ENCODE measurements at places on chromosomes 7 and 10. TPM values are rescaled to one million over a fixed set of nuclear protein-coding genes. Genes with fewer than 3 reads are reported as not detected.

GRCh38 chr10:110311357-110311949 is 6.7 kb upstream of the SMNDC1 start:
- peak; percentile 57 for DNase-seq

- no peak for DNase-seq
Observed at GRCh38 chr10:122515588-122516231, 44.8 kb upstream of the DMBT1 start.

GRCh38 chr10:6195376-6195775 is 7.4 kb upstream of the PFKFB3 start:
- DNase-seq = peak; percentile 54

DNA sequence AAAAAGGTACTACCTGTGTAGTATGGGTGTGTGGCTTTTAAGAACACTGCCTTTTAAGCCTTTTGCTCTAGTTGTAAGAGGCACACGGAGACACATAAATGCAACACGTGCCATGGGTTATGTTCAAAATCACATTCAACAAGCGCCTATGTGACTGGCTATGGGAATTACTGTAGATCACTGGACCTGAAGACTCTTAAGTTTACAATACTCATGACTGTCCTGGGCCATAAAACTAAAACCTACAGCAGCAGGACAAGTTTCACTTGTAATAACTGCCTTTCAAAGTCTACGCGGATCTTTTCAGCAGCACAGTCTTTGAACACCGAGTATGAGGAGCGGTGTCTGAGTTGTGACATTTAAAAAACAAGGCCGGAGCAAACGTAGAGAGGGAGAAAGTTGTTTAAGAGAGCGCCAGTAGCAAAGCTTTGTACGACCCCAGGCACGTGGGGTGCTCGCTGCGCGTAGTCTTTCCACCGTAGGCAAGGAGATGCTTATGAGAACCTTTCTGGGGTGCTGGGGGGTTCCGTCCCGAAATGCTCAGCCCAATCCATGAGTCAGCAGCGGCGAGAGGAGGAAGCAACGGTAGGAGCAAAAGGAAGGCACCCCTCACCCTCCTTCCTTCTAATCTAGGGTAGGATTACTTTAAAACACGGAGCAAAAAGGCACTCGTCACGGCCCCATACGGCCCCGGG is 662 bp downstream of the DNAJC2 start:
- no peak for DNase-seq

DNA sequence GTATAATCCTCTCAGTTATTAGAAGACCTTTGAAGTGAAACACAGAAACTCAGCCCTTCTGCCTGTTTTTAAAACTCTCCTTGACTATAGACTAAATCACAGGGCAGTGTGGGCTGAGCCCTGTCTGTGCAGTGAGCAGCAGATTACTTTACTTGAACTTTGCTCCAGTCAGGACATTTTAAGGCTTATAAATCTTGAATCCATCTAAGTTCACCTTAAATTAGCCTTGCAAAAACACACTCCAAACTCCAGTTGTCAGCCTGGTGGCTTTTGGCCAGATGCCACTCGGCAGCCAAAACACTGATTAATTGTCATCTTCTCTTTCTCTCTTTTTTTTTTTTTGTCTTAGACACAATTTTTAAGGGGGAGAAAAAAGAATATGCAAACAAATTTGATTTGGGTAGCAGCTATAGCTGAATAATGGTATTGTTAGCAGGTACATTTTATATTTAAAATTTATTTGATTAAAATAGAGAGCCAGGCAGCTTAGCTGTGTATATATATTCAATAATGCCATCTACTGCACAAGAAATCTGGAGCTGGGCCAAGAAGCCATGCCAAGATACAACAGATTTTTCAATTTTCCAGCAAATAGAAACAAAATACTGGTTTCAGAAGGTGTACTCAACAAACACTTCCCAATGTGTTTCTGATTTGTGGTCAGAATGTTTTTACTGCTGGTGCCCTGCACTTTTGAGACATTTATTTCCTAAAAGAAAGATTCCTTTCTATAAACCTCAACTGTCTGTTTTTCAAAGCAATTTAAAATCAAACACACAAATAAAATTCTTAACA is 247.7 kb downstream of the TFEC start:
- no peak for DNase-seq

DNA sequence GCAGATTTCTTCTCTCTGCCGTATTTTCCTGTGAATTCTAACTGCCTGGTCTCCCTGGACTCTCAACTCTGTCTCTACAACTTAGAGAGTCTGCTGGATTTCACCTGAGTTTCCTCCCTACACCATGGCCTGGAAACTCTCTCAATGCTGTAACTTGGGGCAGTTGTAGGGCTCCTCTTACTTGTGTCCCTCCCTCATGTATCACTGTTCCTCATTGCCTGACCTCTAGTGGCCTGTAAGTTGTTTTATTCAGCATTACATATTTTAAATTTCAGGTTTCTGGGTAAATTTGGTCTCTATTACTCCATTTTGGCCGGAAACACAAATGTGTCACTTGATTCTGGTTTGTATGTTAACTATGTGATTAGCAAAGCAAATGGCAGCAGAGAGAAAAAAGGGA is 70.9 kb downstream of the DYNC1I1 start:
- no peak for DNase-seq

- no peak for DNase-seq
Observed at GRCh38 chr7:463362-463781, 56.3 kb downstream of the PDGFA start.

DNA sequence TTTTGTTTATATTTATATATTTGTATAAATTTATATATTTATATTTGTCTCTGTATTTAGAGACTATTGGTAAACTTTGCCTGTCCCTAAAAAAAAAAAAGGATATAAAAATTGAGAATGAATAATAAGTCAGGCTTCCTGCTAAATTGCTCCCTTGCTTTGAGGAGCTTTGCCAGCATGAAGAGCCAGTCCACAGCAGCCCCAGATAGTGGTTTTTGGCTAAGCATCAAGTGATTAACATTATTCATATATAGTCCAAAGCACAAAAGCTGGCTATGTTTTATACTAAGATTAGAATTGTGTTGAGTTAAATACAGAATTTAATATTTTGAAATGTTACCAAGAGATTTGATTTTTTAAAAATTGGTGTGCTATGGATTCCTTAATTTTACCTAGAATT is 264.9 kb upstream of the FERD3L start:
- no peak for DNase-seq

GRCh38 chr10:119754085-119754484 is 28.2 kb downstream of the INPP5F start:
- no peak for DNase-seq

DNA sequence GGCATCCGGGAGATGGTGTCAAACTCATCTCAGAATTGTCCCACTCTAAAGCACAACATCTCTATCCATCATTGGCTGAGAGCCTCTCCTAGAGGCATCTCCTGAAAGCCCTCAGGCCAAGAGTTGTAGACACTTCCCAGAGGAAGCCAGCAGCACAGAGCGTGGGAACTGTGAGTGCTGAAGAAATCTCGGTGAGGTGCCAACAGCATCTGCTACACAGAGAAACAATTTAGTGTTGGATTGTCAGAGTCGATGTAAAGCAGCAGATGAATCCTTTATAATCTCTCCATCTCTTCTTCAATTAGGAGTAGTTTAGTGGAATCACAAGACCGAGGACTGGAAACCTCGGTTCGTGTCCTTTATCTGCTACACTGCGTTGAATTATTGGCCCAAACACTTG is 172.2 kb downstream of the C7orf25 start:
- DNase-seq = peak; percentile 28

AIFM2 gene
- 19.3 TPM for total RNA-seq

GATA3 gene
- total RNA-seq = 1.9 TPM

YKT6 gene
- 51.5 TPM for total RNA-seq
